ENCODE measurements at places on chromosomes 3 and 15.

DNA sequence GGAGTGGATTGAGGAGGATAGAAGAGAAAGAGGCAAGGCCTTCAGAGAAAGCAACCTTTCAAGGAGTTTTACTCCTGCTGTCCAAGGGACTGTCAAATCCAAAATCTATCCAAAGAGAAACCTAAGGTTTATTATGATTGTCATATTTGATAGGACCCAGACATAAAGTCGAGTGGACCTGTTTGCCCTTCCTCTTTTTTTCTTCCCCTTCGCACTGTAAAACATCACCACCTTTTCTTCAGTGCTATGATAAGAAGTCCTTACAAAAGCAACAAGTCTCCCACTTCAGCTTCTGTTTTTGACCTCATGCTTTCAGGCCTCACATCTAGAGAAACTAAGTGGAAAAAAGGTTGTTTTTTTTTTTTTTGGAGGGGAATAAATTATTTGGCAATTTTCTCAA, 73.0 kb downstream of the TRPC1 start:
- DNase-seq: no peak

GRCh38 chr3:143847787-143848631, at the start of gene SLC9A9:
SLC9A9 (minus strand) TSS chr3:143848468; CDS start chr3:143848322, 146 bp downstream.
- DNase-seq: peak; percentile 76

DNA sequence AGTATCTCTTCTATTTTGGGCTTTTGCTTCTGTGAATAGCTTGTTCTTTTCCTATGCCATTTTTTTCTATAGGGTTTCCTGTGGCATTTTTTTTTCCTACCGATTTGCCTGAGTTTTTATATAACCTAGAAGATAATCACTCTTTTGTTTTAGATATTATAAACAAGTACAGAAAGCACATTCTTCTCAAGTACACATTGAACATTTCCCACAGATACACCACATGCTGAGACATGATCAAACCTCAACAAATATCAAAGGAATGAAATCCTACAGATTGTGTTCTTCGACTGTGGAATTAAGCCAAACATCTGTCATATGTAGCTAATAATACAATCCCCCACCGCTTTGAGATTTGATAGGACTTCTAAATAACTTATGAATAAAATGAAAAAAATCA, 9.1 kb upstream of the FEM1B start:
- DNase-seq: no peak

GRCh38 chr3:115658337-115659181, 35.2 kb downstream of the GAP43 start:
- DNase-seq: peak; percentile 93

DNA sequence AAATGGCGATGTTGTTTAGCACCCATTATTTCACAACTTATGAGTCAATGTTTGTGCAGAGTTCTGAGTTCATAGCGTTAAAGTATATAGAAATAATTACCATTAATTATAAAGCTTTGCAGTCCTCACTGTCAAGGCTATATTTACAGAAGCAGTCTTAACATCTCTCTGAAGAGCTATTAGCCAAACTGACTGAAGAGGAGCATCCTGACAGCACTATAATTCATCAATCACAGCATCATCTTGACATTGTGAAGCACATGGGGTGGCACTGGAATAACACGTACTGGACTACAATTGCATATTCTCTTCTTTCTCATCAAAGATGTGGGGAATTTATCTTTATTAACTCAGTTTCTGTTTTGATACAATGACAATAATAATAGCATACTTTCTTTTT, 260.6 kb upstream of the MME start:
- no peak for DNase-seq

DNA sequence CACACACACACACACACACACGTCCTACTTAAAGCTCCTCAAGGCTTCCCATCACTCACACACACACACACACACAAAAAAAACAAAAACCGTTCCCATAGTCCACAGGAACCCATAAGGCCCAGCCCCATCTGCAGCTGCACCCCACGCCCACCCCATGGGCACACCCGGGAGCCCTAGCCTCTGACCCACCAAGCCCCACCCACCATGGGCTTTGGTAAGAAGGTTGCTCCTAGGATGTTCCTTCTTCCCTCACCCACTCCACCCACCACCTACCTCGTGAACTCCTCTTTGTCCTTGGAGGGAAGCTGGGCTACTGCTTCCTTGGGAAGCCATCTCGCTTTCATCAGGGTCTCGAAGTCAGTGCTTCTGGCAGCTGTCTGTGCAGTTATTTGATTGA, 115.1 kb downstream of the TPRA1 start:
- no peak for DNase-seq

DNA sequence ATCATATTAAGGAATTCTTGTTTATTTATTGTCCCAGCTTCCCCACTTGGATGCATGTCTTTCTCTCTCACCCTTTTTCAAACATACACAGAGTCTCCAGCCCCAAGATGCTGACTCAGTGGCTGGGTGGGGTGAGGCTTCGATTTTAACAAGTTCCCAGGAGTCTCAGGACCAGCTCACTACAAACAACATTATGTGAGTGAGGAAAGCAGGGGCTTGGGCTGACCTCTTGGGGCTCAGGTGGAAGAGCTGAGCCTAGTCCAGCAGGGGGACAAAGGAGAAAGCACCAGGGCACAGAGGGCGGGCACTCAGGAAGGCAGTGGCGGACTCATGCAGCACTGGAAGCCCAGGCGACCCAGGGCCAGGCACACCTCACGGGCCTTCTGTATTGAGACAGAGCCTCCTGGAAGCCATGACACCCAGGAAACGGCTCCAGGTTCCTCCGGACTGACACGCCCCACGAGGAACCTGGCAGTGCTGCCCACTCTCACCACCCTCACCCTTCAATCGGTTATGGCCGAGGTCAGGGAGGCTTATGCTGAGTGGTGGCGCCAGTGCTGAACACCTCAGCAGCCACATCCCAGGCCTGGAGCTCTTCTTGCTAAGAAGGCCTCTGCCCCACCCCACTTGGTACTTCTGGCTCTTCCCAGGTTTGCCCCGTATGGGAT, 97.4 kb downstream of the LRIG1 start:
- DNase-seq: no peak

GRCh38 chr15:70014331-70014730, 83.4 kb downstream of the TLE3 start:
- no peak for DNase-seq

DNA sequence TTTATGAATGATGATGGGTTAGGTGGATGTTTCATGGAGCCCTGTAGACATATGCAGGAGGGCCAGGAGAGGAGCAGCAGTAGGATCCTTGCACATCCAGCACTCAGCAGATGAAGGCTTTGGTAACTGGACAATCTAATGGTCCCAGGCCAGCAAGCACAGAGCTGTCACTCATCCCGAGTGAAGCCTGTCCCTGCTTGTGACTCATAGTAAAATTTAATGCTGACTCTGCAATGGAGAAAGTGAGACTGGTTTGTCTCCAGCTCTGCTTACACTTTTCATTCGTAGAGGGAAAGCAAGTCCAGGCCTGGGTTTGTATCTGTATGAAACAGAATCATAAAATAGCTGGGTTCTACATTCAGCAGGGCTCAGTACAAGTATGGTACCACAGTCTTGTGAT, 131.7 kb downstream of the DTWD1 start:
- no peak for DNase-seq

GRCh38 chr15:72318408-72318942, 1.5 kb downstream of the CELF6 start:
- DNase-seq: no peak

GRCh38 chr3:33130144-33130543, 16.3 kb downstream of the CRTAP start:
- DNase-seq: no peak

- no peak for DNase-seq
Measured at GRCh38 chr3:56971816-56972215, 88.6 kb upstream of the SPATA12 start.

DNA sequence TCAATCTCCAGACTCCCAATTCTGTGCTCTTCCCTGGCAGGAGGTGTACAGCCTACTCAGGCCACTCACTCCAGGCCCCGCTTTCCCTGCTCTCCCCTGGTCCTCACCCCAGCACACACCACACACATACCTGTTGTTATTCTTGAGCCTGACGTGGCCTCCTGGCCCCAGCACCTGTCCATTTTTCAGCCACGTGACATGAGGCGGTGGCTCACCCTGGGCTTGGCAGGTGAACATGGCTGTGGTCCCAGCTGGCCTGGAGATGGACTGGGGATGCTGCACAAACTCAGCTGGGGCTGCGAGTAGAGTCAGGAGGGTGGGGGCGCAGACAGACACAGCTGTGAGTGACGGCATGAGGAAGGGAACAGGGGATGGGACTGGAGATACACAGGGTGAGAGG, 27.3 kb downstream of the RNU5B-1 start:
- DNase-seq: no peak

GRCh38 chr15:70560617-70561328, 202.6 kb downstream of the UACA start:
- no peak for DNase-seq
